ENCODE measurements at places on chromosomes 5 and 9. TPM values are rescaled to one million over a fixed set of nuclear protein-coding genes. Genes with fewer than 3 reads are reported as not detected.

CREBRF gene
- total RNA-seq: 39.8 TPM

C6 gene
- total RNA-seq: not detected

GRCh38 chr5:11903614-11904264 lies 507 bp downstream of the CTNND2 start:
- peak; percentile 69 for DNase-seq

SPATA31E1 gene
- total RNA-seq: not detected

DNA sequence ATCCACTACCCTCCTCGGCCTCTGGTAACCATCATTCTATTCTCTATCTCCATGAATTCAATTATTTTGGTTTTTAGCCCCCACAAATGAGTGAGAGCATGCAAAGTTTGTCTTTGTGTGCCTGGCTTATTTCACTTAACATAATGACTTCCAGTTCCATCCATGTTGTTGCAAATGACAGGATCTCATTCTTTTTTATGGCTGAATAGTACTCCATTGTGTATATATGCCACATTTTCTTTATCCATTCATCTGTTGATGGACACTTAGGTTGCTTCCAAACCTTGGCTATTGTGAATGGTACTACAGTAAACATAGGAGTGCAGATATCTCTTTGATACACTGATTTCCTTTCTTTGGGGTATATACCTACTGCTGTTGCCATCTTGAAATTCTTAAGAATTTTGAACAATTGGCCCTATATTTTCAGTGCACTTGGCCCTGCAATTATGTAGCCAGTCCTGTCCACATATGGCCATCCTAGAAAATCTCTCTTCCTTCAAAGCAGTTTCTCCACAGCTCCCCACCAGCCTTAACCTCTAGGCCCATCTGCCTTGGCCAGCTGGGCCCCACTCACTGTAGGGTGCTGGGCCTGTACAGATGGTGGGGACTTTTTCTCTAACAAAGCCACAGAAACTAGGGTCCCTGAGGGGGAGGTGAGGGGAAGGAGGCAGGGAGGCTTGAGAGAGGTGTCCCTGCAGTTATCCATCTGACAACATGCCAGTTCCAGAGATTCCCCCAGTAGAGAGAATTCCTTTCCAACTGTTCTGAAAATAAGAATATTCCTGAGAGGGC lies 81.9 kb upstream of the LHFPL2 start:
- DNase-seq: no peak
